Vein endothelial cell (primary cell): ENCODE measurements at places on chromosomes 7 and 10. TPM values are rescaled to one million over a fixed set of nuclear protein-coding genes. Genes with fewer than 3 reads are reported as not detected.

LRRC72 gene
- total RNA-seq, result not detected in 2 replicates

SPAM1 gene
- total RNA-seq, result not detected in 2 replicates

IDI2 gene
- total RNA-seq, result not detected in 2 replicates

KAZALD1 gene
- 0.33 and 0.57 TPM in 2 replicates for total RNA-seq

TMEM26 gene
- total RNA-seq, result under 0.01 TPM in 1 of 2 replicates, not detected in the other

TRIM4 gene
- total RNA-seq, result 19.8 and 22.2 TPM in 2 replicates

FANK1 gene
- 2.5 and 3.3 TPM in 2 replicates for total RNA-seq

NPSR1 gene
- total RNA-seq, result not detected in 2 replicates

SYT15B gene
- total RNA-seq, result 0.19 and 0.65 TPM in 2 replicates

CYP26C1 gene
- total RNA-seq, result 1.3 and 2.5 TPM in 2 replicates

FGFBP3 gene
- total RNA-seq, result 0.29 and 0.65 TPM in 2 replicates

PLXDC2 gene
- total RNA-seq, result 1.3 and 1.5 TPM in 2 replicates
